ENCODE measurements at places on chromosomes 1 and 21.
A peak's percentile ranks its signal among the peaks of the same experiment; 100 is the strongest.

- peak; percentile 23 for DNase-seq
Measured at GRCh38 chr21:46325073-46325912, 1.3 kb downstream of the PCNT start.

DNA sequence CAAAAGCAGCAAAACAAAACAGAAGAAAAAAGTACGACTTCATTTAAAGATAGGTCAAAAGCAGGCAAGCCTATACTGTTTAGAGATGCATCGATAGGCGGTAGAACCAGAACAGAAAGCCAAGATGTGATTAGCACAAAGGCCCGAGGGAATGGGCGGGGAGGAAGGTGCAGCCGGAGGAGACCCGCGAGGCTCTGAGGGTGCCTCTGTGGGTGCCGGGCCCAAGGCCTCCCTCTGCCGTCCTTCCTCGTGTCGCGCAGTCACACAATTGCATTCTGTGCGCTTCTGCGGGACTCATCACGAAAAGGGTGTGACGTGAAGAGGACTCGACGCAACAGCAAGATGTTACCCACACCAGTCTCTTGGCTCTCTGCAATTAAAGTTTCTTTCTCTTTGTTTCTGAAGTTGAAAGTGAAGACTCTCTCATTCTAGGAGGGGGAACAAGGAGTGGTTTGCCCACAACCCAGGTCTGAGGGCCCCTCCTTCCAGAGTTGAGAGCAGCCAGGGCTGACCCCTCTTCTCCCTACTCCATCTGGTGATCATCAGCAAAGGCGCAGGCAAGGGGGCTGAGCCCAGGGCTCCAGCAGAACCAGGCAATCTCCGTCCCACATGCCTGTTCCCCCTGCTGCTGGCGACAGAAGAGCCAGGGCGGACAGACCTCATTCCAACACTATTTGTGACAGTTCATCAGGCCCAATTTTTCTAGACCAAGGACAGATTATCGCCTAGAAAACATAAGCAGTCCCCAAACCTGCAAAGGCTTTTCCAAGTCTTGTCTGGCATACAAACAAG, 41.0 kb downstream of the NPHP4 start:
- no peak for DNase-seq

DNA sequence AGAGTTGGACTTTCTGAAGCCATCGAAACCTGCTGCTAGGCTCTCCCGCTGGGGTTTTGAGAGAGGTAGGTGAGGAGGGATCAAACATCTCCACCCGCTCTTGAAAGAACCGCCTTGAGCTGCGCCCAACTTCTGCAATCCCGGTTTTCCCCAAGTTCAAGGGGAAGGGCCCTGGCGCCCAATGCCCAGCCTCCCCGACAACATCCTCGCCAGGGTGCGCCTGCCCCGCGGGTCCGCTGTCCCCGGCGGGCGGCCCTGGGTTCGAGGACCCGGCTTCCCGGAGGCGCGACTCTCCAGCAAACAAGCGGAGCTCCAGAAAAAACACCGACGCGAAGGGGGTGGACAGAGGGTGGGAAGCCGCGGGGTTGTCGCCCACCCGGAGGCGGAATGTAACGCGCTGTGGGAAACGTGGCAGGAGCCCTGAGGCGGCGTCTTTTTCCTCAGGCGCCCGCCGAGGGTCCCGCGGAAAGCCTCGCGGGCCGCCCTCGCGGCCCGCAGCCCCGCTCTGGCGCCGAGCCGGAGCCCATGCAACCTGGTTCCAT, 607 bp downstream of the BTG3 start:
- DNase-seq = peak; percentile 86

- peak; percentile 18 for DNase-seq
Measured at GRCh38 chr1:232978091-232978634, 27.8 kb downstream of the NTPCR start.

DNA sequence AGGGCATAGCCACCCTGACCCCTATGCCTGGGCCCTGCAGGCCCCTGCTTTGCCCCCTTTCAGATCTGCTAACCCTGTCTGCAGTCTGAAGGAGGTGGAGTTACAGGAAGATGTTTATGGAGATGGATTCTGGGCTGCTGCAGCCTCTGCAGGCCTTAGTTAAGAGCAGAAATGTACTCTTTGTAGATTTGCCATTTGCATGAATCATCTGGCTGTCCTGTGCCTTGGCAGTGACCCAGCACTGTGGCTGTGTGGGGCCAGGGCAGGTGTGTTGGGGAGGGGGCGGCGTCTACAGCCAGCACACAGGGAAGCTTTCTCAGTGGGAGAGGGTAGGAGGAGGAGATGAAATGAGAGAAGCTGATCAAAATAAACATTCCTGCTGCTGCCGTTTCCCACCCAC, 867.3 kb downstream of the PLA2G4A start:
- DNase-seq = no peak

GRCh38 chr1:4733446-4734177, 79.2 kb downstream of the AJAP1 start:
- DNase-seq = no peak

GRCh38 chr1:245183429-245183828, 28.6 kb downstream of the KIF26B start:
- DNase-seq = no peak

- DNase-seq = peak; percentile 63
Measured at GRCh38 chr1:182069028-182069466, 7.5 kb upstream of the ZNF648 start.

GRCh38 chr1:238139713-238140112, 249.0 kb upstream of the ZP4 start:
- DNase-seq = no peak

DNA sequence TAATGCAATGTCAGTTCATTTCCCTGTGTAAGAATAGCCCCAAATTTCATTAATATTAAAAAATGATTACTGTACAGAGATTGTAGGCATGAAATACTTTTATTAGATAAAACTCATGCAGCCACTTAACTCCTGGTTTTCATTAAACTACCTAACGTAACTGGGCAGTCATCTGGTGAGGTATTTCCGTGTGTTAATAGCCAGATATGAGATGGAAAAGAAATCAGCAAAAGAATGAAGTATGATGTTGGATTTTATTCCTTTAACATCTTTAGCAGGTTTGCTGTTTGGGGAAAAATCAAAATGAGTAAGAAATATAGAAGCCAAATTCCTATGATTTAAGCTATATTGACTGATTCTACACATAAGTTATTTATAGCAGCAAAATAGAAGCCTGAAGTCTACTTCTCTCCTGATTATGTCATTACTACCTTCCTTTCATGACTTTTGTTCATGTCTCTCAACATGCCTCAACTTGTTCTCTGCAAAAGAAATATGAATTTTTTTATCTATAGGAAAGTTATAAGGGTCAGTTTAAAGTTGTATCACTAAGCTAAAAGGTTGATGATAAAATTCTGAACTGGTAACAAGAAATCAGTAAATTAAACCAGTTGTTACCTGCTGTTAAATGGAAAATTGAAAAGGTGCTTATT, 42.6 kb downstream of the CCDC18 start:
- no peak for DNase-seq

DNA sequence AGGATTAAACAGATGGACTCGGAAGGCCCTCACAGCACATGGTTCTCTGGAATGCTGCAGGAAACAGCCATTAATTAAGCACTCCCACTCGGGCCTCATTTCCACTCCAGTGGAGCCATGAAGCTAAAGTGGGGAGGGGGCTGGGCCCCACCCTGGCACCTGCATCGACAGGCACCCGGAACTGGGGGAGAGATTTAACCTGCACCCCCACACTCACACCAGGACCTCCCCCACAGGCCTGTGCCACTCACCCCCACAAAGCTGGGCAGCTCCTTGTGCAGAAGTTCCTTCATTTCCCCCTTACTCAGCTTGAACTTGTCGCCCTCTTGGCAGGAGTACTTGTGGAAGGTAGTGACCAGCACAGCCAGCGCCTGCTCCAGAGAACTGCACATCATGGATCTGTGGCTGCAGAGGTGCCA, 2.2 kb downstream of the S100A2 start:
- peak; percentile 67 for DNase-seq

DNA sequence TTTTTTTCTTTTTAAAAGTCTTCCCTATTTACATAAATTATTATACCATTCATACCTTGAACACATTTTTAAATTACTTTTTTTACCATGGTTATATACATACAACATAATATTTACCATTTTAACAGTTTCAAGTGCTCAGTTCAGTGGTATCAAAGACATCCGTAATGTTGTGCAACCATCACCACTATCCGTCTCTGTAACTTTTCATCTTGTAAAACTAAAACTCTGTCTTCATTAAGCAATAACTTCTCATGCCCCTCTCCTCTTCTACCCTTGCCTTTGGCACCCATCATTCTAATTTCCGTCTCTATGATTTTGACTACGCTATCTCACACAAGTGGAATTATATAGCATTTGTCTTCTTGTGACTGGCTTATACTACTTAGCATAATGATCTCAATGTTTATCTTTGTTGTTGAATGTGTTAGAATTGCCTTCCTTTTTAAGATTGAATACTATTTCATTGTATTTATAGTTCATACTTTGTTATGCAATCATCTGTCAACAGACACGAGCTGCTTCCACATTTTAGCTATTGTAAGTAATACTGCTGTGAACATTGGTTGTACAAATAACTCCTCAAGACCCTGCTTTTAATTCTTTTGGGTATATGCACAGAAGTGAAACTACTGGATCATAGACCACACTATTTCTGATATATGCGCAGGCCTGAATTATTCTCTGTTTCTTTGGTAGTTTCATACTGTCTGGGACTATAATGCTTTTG, 689.5 kb upstream of the NCAM2 start:
- DNase-seq = peak; percentile 8

DNA sequence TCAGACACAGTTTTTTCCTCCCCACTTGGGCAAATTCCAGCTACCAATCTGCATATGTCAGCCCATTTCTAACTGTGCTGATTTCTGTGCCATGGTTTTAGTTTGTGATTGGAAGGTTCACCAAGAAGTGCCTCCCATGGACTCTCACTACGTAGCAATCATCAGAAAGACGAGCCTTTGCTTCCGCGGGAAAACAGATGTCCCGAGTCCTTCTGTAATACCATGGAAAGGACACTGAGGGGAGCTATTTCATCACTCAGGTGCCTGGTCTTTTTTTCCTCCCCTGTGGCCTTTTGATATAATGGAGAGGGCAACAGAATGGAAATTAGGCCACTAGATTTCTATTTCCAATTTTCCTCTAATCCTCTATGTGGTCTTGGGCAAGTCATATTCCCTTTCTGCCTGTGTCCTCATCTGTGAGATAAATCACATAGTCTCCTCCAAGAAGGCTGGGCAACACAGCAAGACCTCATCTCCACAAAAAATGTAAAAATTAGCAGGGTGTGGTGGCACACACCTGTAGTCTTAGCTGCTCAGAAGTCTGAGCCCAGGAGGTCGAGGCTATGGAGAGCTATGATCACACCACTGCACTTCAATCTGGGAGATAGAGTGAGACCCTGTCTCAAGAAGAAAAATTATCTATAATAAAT, 24.8 kb downstream of the LEMD1 start:
- DNase-seq = peak; percentile 58

GRCh38 chr21:46323227-46323709, 402 bp downstream of the C21orf58 start:
- DNase-seq = peak; percentile 19

GRCh38 chr1:43292216-43292615, 6.8 kb upstream of the C1orf210 start:
- no peak for DNase-seq

- no peak for DNase-seq
Measured at GRCh38 chr1:6922096-6922931, 137.1 kb downstream of the CAMTA1 start.

- no peak for DNase-seq
Measured at GRCh38 chr1:43256675-43257570, 12.9 kb upstream of the TMEM125 start.

GRCh38 chr1:211382182-211382713, 55.6 kb downstream of the TRAF5 start:
- DNase-seq = no peak

GRCh38 chr1:82752046-82752445, 951.3 kb downstream of the ADGRL2 start:
- no peak for DNase-seq

- peak; percentile 94 for DNase-seq
Measured at GRCh38 chr1:37479255-37480124, 5.1 kb downstream of the ZC3H12A start.

GRCh38 chr21:19261731-19262376, 858.3 kb upstream of the TMPRSS15 start:
- no peak for DNase-seq

- DNase-seq = no peak
Measured at GRCh38 chr1:109116286-109116685, 2.4 kb downstream of the ELAPOR1 start.

DNA sequence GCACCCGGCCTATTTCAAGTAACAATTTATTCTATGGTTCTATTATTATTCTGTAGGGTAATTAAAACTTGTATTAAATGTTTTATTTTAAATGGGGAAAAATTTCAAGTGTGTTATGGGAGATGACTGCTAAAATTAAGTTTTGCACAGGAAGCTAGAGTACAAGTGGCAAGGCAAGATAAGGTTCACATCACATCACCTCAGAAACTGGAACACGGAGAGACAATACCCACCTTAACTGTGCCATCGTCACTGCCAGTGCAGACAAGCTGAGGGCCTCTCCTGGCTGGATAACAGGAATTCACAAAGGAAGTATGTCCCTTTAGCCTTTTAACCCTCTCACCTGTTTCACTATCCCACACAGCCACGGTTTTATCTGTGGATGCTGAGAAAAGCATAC, 7.6 kb downstream of the SNRNP40 start:
- DNase-seq = no peak

DNA sequence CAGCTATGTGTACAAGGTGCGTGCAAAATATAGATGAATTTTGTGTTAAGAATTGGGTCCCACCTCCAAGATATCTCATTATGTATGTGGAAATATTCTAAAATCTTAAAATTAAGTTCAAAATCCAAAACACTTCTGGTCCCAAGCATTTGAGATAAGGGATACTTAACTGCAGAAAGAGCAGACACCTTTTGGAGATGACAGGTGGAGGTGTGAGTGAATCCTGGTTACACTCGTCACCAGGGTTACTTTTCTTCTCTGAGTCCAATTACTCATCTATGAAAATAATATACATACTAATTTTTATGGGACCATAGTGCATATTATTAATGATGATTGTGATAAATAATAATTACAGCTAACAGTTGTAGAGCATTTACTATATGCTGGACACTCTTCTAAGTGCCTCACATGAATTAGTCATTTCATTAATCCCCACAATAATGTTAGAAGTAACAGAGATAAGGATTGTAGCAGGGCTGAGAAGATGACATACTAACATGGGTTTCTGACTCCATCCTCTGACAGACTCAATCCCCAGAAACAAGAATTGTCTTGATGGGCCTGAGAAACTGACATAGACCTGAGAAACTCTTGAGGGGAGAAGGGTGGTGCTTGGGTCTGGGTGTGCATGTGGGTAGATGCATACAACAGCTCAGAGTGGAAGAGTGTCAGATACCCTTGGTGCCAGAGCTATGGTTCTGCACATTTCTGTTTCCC, 8.3 kb upstream of the FASLG start:
- no peak for DNase-seq

- no peak for DNase-seq
Measured at GRCh38 chr1:173355281-173356031, 121.7 kb upstream of the PRDX6 start.

- peak; percentile 44 for DNase-seq
Measured at GRCh38 chr1:197614916-197615692, 160.2 kb downstream of the DENND1B start.
